Stimulated activated CD4-positive, alpha-beta T cell treated with anti-CD3 and anti-CD28 coated beads, Interleukin-12 subunit alpha, Interleukin-12 subunit beta, amount 100 ng/mL, for 48 hours (primary cell): ENCODE measurements at places on chromosomes 11 and 22.

DNA sequence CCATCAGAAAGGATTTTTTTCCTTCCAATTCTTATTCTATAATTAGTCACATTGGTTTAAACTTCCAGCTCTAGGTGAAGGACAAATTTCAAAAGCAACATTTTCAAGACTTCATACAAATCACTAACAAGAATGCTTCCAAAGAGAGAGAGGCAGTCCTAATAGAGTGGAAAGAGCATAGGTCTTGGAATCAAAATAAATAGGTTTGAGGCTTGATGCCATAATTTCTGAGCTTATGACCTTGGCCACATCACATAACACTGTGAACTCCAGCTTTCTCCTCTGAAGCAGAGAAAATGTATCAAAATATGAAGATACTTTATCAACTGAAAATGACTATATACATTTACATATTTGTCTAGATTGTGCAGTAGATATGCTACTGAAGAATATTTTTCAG, 246.8 kb downstream of the GRM5 start:
- DNase-seq, result no peak

GRCh38 chr11:62144641-62145255, 20.9 kb downstream of the INCENP start:
- no peak for DNase-seq

DNA sequence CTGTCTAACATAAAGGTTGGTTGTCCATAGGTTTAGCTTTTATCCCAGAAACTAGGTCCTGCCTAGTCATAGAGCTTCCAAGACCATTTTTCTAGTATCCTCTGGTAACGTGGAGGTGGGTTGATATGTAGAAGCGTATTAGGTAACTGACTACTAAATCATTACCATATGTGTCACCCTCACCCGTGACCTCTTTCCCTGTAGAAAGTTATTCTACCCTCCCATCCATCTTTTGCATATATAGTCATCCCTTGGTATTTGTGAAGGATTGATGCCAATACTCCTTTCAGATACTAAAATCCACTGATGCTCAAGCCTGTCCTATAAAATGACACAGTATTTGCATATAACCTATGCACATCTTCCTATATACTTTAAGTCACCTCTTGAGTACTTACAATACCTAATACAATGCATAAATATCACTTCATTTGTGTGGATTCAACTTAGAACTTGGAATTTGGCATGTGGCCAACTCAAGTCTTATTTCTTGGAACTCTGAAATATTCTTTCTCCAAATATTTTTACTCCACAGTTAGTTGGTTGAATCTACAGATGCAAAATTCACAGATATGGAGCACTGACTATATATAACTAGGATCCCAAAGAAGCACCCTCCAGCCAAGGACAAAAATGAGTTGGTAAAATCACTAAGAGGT, 497.0 kb upstream of the TENM4 start:
- DNase-seq, result no peak

- no peak for DNase-seq
Measured at GRCh38 chr22:48899523-48900326, 927.9 kb downstream of the BRD1 start.

DNA sequence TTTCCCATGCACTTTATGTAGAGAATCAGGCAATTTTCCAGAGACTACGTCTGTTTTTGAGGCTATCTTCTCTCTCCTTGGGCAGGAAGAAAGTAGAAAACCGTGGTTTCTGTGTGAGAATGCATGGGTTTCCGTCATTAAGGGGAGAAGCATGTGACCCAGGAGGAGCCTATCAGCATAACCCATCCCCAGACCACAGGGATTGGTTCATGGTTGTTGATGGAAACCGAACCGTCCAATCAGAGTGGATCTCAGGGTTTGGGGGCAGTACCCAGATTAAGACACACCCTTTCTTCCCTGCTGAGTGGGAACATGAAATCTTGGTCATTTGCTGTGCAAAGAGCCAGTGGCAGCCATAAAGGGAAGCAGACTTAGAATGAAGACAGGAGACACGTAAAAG, 517.8 kb downstream of the MN1 start:
- DNase-seq, result no peak

DNA sequence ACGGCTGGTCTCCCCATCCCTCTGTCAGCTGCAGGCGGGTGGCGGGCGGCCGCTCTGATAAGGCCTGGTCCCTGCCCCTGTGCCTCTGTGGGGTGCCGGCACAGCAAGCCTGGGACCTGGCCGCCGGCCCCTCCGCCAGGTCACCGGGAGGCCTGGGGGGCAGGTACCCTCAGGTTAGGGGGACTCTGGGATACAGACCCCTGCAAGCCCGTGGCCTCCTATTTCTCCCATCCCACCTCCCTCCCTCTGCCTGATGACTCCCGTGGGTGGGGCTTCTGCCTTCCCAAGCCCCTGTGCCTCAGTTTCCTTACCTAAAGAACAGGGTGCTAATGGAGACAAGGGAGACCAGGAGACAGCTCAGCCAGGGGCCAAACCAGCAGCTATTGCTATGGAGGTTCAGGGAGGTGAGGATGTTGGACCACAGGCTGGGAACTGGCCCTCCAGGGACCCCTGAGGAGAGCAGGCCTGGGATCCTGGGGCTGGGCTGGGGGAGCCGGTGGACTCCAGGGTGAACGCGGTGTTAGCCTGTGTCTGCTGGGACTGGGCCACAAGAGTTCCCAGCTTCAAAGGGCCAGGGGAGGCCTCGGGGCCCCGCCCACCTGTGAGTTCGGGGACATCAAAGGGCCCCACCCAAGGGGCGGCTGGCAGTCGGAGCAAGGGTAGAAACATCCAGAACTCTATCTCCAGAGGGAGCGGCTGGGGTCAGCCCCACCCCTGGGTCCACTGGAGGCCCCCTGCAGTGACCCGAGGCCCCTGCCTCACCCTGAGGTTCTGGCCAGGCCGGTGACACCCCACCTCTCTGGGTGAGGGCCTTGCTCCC, 32.0 kb upstream of the TH start:
- no peak for DNase-seq

DNA sequence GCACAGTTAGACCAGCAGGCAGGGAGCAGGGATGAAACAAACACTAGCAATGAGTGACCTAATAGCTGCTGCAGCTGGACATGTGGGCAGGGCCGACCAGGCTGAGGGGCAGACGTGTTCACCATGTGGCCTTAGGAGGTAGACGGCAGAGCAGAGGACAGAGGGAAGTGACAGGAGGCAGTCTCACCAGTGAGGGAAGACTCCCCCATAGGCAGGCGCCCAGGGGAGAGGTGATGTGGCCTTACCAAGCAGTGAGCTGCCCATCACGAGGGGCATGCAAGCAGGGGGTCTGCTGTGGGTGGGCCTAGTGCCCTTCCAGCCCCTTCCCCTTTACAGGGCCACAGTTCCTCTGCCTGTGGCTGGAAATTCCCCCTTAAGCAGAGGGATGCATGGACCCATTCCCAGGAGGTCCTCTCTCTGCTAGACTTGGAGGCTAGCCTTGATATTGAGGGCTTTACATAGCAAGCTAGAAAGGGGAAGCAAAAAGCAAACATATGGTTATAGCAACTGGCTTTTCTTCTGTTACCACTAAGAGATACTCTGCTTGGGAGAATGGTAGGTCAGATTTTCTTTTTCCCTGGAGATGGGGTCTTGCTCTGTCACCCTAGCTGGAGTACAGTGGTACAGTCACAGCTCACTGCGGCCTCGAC, 67.6 kb downstream of the MPPED1 start:
- no peak for DNase-seq

DNA sequence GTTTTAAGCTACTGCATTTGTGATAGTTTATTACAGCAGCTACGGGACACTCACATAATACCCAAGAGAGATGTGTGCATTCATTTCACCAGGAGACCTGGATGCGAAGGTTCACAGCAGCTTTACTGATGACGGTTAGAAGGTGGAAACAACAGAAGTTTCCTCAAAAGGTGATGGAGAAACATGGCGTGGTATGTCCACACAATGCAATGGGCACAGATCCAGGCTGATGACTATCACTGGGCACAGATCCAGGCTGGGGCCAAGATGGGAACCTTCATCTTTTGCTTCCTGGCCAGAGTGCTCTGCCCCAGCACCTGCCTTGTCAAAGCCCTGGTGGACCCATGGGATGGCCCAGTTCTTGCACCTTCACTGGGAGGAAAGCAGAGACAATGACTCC, 30.6 kb upstream of the RFPL3 start:
- no peak for DNase-seq

- no peak for DNase-seq
Measured at GRCh38 chr11:30143098-30143705, 87.6 kb upstream of the FSHB start.

GRCh38 chr11:3674189-3674588, 3.0 kb upstream of the CHRNA10 start:
- no peak for DNase-seq

GRCh38 chr22:22465782-22466181, 42.8 kb downstream of the ZNF280B start:
- no peak for DNase-seq

DNA sequence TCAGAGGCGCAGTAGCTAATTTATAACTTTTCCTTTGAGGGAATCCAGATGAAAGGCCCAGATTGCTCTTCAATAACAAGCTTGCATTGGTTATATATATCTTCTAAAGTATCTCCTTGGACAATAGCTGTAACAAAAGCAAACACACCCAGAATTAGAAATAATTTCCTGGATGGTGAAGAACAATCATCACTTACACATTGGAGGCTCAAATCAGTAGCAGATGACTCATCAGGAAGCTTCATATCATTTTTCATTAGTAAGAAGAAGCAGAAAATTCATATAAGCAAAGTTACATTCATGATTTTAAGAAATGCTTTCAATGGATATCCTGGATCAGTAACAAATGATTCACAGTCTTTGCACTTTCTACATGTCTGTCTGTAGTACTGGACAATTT, 173.6 kb upstream of the CCDC90B start:
- DNase-seq, result no peak

- DNase-seq, result no peak
Measured at GRCh38 chr11:55697817-55698216, 35.8 kb downstream of the OR4C6 start.

- peak; percentile 55 for DNase-seq
Measured at GRCh38 chr22:28907311-28908008, 24.1 kb downstream of the ZNRF3 start.

DNA sequence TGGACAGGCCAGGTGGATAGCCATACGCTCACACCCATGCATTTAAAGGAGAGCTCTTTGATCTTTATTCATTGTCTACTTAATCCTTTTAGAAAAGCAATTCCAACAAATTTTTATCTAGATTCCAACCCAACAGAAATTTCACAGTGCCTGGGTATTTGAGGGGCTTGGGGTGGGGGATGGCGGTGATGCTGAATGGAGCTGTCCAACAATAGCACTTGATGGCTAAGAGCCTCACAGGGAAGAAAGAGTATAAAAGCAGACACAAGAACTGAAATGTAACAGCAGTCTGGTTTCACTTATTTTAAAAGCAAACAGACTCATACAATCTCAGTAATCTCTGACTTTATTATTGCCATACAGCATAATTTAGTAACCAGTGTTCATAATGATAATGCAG, 101.8 kb upstream of the SORL1-AS1 start:
- DNase-seq, result no peak

DNA sequence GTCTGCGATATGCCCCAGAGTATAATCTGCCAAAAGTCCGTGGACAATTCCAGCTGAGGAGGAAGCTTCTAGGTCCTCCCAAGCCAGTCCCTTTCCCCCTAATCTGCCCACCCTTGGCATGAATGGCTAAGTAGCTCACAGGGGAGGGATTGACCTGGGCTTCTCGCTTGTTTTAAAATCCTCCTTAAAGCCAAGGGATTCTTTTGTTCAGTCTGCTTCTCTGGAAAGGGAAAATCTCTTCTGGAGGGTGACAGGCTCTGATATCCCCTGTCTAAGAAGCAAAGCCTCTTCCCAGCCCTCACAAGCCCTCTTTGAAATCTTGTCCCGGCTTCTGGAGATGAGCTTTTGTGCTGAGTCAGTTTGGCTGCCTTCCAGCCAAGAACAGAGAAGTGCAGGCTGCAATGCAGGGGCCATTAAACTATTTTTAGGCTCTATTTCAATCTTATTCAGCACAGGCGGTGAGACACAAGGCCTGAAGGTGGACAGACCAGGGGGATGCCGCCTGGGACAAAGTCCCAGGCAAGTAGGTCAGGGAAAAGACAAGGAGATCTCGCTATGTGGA, 23.9 kb downstream of the NEFH start:
- DNase-seq, result no peak

GRCh38 chr11:75135021-75135650, 15.8 kb upstream of the SLCO2B1 start:
- no peak for DNase-seq

DNA sequence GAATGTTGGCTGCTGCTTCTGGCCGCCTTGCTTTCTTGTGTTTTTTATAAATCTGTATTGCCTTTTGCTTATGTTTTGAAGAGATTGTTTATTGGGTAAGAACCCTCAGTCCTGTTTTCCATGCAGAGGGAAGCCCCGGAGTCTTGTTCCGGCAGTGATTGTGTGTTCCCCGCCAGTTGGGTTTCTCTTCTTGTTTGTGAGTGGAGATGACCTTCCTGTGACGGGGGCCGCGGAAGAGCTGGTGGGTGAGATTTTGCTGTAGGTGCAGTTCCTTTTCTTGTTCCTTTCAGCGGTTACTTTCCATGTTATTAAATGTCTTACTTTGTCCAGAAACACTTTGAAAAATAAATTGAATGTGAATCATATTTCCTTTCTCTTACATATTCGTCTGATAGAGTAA, 8.3 kb downstream of the TBC1D22A start:
- no peak for DNase-seq

DNA sequence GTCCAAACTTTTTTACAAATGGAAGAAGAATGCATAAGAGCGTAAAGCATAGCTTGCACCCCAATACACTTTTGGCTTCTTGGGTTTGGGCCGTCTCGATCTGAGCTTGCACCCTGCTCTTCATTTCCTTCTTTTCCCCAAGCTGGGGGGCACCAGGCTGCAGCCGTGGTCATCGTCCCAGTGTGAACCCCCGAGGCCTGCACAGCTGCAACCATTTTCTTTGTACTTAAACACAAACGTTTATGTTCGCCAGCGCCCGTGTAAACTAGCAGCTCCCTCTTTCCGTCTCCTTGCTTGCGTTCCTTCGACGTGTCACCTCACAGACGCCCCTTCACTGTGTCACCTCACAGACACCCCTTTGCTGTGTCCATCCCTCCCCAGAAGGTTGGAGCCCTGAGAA, 10.1 kb downstream of the KRTAP5-5 start:
- DNase-seq, result no peak

- DNase-seq, result no peak
Measured at GRCh38 chr11:118666371-118666770, 13.1 kb downstream of the TREH start.

DNA sequence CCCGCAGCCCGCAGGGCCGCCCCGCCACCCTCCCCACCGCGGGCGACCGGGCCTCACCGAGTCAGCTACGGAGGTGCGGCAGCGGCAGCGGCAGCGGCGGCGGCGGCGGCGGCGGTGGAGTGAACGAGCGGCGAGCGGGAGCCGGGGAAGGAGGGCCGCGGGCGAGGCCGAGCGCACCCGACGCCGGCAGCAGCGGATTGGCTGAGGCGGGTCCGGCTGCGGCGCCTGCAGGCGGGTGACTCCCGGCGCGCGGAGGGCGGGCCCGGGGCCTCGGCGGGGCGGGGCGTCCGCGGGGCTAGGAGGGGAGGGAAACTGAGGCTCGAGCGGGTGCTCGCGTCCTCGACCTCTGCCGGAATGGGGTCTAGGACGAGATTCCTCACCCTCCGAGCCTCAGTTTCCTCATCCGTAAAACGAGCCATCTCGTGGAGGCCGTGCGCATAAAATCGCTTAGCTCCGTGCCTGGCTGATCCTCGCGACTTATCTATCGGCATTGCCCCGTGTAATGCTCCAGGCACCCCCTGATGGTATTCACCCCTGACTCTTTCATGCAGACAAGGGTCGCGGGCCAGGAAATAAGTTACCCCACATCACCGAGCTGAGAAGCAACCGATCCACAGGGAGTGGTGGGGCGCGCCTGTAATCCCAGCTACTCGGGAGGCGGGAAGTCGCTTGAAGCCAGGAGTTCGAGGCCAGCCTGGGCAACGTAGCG, at the start of gene CPT1A:
Gene CPT1A (minus strand): TSS at position 199 of the 709 bp plus-strand sequence. CDS start 26,442 bp downstream, outside the sequence.
- peak; percentile 65 for DNase-seq

GRCh38 chr11:134583397-134583990, 171.5 kb upstream of the B3GAT1 start:
- DNase-seq, result no peak
